ENCODE measurements at places on chromosomes 3 and 15.

DNA sequence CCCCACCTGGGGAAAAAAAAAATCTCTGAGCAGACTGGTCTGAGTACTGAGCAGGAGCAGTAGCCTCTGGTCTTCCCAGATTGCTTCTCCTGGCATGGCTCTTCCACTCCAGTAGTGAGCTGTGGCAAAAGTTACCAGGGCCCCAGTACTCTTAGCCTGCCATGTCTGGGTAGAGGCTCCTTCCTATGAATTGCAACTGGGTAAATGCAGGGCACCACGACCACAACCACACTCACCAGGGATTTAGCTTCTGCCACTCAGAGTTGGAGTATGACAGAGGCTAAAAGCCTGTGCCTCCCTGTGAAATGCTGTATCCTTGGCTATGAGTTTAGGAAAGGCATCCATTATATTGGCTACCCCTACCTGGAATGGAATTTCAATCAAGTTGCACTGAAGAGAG lies 67.9 kb upstream of the CCDC54 start:
- no peak for DNase-seq

DNA sequence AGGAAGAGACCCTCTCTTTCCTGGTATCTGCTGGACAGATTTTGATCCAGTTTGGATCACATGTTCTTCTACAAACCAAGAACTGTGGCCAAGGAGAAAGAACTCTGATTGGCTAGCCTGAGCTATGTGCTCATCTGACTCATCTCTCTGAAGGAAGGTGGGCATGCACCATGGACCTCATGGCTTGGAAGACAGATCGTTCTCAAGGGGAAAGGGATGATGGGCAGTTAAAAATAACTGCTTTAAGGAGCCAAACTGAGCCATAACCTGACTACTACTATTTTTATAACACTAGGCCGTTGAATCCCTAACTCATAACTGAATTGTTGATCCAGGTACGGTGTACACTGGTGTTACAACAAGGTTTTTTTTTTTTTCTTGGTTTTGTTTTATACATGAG lies 112.4 kb downstream of the B3GALNT1 start:
- DNase-seq = no peak

DNA sequence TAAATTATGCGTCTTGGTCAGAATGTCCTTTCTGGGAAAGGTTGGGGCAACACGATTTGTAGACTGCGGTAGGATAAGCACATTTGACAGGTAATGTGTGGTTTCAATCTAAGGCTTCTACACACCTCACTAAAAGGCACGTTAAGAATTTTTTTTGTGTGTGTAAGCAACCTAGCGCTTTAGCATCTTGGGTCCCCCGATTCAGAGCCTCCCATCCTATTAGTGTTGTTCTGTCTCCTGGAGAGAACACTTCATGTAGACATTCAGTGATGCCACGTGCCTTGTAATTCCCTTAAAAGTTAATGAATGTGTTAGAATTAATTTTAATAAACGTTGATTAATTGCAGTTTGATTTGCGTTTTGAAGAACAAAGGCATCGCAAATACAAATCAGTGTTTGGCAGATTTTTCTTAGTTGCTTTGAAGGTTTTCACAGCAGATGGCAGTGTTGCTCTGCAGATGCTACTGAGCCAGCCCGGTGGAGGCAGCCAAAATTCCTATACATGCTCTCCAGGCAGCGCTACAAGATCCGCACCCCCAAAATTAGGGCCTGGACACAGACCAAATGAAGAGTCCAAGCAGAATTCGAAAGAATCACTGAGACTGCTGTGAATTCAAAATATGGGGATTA lies 63.5 kb downstream of the OTOL1 start:
- DNase-seq = no peak

DNA sequence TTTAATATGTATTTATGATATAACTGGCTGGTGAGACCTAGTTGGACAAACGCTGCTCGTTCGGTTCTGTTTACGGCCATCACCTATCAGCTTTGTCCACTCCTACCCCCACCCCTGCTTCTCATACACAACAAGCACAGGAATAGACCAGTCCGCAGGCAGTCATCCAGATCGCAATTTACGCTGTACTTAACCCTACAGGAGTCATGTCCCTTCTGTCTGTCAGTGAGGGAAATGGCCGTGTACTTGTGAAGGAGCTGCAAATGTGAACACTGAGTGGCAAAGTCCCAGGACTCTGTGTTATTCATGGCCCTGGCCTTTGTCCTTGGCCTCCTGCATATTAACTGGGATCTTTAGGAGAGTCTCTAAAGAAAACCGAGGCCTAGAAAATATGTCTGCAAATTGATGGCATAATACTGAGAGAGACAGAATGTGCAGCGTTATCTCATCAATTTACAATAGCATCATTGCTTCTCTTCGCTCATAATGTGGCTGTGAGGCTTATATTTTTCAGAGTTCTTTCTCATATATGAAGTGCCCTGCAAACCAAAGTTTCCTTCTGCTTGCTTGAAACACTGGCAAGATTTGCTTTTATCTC lies 7.2 kb upstream of the ABHD10 start:
- DNase-seq = no peak

- no peak for DNase-seq
Observed at GRCh38 chr3:188353426-188353825, 199.5 kb downstream of the LPP start.

- no peak for DNase-seq
Observed at GRCh38 chr3:105821433-105821832, 47.4 kb downstream of the CBLB start.

- DNase-seq = no peak
Observed at GRCh38 chr3:151085889-151086483, 522 bp downstream of the MED12L start.

- no peak for DNase-seq
Observed at GRCh38 chr3:65745306-65745705, 293.4 kb downstream of the MAGI1 start.

DNA sequence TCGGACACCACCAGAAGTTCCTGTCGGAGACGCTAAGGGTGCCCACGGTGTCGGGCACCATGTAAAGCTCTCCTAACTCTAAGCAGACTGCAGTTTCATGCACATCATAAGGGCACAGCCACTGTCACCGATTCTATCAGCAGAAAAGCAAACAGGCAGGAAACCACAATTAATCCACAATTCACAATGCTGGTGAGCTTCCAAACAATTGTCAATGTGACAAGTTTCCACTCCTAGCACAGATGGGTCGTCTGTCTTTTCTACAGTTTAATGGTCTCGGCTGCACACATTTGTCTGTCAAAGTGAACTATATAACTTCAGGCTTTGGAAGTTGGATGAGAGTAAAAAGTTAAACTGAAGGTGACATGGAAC lies 8.8 kb upstream of the OCA2 start:
- DNase-seq = no peak

GRCh38 chr15:42344763-42345162 lies 14.5 kb upstream of the CAPN3 start:
- no peak for DNase-seq

DNA sequence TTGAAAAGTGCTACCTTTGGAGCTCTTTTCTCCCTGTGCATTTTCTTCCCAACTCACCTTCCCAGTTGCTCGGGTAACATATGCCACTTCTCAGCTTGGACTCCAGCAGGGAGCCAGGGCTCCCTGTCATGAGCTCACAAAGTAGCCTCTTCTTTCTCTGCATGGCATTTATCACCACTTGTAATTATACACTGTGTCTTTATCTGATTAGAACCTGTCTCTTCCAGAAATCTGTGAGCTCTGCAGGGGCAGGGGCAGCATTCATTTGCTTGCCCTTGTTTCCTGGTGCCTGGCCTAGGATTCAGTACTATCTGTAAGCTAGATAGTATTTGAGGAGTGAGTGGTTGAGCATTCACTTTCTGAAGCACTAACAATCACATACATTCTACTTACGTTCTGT lies 100.9 kb downstream of the CLSTN2 start:
- DNase-seq = no peak
